Cardiac septum (tissue), 1 donor: ENCODE measurements at places on chromosomes 6 and 20. TPM values are rescaled to one million over a fixed set of nuclear protein-coding genes. Genes with fewer than 3 reads are reported as not detected.
A peak's percentile ranks its signal among the peaks of the same experiment; 100 is the strongest.

GRCh38 chr6:22756365-22756764 lies 187.0 kb downstream of the HDGFL1 start:
- DNase-seq: no peak

- DNase-seq: no peak
Observed at GRCh38 chr20:24611360-24612140, 142.1 kb downstream of the SYNDIG1 start.

- peak; percentile 72 for DNase-seq
Observed at GRCh38 chr6:169990095-169991030, 238.9 kb downstream of the ERMARD start.

Gene TMEM244
- not detected for total RNA-seq

DNA sequence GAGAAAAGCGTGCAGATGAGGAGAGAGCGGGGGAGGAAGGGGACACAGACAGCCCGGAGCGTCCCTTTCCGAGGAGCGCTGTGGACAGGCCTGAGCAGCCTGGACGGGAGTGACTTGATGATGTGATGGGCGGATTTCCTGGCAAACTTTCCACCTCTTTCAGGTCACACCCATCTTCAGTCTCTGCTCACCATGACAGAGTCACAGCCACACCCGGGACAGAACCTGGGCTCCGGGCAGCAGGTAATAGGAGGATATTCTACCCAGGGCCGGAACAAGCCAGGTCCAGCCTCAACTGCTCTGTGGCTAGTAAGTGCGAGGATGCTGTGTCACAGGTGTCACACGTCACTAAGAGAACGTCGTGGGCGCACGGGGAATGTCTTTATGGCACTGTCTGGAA lies 84.3 kb downstream of the THBS2 start:
- no peak for DNase-seq

DNA sequence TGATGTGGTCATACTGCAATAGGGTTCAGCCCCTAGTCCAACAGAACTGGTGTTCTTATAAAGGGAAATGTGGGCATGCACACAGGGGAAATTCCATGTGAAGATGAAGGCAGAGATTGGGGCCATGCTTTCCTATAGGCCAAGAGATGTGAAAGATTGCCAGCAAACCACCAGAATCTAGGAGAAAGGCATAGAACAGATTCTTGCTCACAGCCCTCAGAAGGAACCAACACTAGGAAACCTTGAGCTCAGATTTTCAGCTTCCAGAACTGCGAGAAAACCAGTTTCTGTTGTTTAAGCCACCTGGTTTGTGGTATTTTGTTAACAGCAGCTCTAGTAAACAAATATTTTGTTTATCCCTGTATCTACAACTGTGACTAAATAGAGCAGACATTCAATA lies 197.6 kb upstream of the CITED2 start:
- no peak for DNase-seq

GRCh38 chr6:108209738-108210137 lies 43.9 kb downstream of the NR2E1 start:
- DNase-seq: no peak

Gene NAA20
- 63.4 TPM for total RNA-seq

Gene TNNC2
- total RNA-seq: not detected

Gene PRICKLE4
- total RNA-seq: 1.7 TPM

Gene PI16
- total RNA-seq: 11.9 TPM

DNA sequence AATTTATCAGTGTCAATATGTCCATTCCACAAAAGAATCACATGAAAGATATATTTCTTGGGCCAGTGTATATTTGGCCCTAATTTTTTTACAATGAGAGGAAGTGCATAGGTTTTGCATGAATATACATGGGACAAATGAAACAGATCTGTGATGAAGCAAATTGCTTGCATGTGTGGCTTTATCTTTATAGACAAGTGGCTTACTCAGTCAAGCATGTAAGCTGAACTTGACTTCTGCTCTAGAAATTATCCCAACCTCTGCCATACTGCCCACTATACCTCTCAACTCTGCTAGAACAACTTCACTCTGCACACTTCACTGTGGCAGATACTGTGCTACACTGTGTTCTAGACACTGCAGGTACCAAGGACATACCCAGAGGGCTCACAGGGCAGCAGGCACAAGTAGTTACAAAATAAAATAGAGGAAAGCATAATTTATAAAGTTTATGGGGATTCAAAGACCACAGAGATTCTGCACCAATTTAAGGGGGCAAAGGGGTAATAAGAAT lies 349.2 kb upstream of the HSF2 start:
- no peak for DNase-seq

GRCh38 chr6:12051861-12052368 lies 39.8 kb downstream of the HIVEP1 start:
- no peak for DNase-seq

DNA sequence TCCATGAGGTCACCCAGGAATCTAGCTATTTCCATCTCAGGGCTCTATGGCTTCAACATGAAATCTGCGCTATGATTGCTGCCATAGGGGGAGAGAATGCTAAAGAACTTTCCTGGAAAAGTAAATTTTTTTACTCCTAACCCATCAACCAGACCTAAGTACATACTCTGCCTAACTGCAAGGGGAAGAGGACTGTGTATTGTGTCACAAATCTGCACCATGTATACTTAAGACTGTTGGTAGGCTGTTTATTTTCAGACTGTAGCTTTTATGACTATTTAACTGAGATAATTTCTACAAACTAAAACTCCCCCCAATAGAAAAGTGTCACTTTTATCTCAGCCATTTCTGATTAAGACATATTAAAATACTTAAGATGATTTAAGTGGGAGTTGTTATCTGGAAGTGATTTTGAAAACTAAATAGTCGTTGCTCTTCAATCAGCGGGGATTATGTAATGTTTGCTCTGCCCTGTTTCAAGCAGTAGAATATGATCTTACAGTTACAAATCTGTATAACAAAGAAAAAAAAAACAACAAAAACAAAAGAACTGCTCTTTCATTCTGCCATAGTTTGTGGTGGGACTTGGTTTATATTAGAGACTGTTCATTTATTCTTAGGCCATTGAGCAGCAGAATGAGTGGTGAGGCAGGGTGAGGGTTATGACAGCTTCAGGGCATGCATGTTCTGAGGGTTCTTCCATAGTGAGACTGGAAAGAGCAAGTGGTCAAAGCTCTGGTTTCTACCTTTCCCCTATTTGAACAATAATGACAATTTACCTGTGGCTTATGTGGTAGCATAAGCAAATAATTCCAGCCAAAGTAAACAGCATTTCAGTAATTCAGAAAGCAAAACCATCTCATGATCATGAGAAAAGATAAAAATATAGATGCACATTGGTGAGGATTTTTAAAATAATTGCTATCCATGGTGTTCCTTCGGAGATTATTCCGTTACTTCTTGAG lies 126.3 kb upstream of the CEP162 start:
- no peak for DNase-seq

- DNase-seq: no peak
Observed at GRCh38 chr6:105331927-105332326, 71.0 kb downstream of the PREP start.

DNA sequence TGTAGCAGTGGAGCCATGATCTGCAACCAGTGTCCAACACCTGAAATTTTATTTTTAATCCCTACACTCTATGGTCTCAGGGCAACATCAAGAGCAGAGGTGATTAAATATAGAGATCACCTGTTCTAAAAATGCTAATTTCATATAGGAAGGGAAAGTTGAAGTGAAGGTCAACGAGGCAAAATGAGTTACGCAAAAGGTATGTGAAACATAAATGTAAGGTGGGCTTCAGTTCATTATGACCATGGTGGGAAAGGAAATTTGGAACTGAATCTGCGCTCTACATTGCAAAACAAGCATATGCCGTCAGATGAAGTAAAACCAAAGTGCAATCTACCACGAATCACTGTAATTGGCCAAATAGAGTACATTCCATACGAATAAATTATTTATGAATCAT lies 35.2 kb upstream of the STMND1 start:
- DNase-seq: no peak

Gene GPR63
- 1.8 TPM for total RNA-seq

GRCh38 chr20:52200870-52201269 lies 9.3 kb upstream of the ZFP64 start:
- no peak for DNase-seq

GRCh38 chr6:128335963-128336362 lies 184.4 kb downstream of the PTPRK start:
- no peak for DNase-seq

DNA sequence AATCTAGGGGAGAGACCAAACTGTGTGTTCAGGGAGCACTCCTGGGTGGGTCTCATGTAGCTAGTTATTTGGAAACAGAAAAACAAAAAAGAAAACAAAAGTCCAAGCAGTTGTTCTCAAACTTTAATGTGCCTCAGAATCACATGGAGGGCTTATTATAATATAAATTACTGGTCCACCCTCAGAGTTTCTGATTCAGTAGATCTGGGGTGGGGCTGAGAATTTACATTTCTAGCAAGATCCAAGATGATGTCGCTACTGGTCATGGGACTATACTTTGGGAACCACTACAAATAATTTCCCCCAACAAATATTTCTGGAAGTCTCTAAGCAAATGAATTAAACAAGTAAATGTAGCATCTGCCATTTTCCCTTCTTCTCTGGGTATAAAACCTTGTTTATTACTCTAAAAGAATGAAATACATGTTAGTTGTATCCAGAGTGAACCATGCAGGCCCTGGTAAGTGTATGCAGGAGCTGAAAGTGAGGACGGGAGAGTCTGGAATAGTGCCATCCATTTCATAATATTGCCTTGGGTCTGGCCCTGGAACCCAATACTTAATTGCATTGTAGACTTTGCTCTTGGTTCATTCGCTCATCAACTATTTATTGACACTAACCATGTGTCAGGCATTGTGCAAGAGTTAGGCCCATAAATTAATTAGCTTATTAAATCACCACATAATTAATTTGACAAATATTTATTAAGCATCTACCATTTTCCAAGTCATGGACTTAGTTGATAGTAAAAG lies 490.8 kb downstream of the EPM2A start:
- no peak for DNase-seq

Gene FAXC
- total RNA-seq: 0.57 TPM

Gene NFYA
- 12.9 TPM for total RNA-seq

DNA sequence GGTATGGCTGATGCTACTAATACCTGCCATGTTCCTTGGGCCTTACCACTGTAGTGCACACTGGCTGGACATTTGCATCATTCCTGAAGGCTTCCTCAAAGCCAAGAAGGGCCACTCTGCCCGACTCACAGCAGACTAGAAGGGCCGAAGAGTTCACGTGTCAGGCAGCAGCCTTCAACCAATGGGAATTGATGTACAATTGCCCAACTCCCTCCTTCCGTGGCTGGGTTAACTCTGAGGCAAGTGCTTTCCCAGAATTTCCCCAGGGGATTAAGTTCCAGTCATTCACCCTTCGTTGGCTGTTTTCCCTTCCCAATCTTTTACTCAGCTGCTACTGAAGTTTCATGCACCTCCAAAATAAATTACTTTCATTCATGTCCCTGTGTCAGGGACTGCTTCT lies 29.8 kb downstream of the PSMB9 start:
- no peak for DNase-seq

- DNase-seq: no peak
Observed at GRCh38 chr6:145749632-145750031, 14.3 kb upstream of the EPM2A start.

Gene SLC22A7
- total RNA-seq: not detected

DNA sequence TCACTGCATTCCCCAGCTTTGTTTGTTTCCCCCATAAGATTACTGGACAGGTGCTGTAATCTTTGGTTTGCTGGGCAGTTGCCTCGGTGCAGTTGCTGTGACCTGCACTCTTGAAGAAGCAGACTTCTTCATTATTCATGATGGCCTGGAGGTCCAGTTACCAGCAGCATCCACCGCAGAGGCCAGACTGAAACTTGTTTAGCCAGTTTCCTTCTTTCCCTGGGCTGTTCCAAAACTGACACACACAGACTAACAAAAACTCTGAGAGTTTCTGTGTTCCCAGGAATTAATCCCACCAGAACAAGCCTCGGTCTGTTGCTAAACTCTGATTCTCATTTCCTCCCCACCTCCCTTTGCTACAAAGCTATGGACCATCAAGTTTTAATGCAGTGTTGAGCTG lies 144.1 kb downstream of the QRSL1 start:
- DNase-seq: no peak

DNA sequence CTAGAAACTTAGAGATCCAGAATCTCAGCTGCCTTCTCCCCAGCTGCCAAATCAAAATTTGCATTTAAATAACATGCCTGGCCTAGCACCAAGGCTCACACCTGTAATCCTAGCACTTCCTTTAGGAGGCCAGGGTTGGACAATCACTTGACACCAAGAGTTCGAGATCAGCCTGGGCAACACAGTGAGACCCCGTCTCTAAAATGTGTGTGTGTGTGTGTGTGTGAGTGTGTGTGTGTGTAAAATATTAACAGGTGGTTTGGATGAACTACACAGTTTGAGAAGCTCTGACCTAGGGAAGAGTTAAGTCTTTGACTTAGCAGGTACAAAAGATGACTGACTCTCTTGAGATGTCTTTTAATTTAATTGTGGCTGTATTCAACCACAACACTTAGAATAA lies 20.2 kb upstream of the CD2AP start:
- no peak for DNase-seq

DNA sequence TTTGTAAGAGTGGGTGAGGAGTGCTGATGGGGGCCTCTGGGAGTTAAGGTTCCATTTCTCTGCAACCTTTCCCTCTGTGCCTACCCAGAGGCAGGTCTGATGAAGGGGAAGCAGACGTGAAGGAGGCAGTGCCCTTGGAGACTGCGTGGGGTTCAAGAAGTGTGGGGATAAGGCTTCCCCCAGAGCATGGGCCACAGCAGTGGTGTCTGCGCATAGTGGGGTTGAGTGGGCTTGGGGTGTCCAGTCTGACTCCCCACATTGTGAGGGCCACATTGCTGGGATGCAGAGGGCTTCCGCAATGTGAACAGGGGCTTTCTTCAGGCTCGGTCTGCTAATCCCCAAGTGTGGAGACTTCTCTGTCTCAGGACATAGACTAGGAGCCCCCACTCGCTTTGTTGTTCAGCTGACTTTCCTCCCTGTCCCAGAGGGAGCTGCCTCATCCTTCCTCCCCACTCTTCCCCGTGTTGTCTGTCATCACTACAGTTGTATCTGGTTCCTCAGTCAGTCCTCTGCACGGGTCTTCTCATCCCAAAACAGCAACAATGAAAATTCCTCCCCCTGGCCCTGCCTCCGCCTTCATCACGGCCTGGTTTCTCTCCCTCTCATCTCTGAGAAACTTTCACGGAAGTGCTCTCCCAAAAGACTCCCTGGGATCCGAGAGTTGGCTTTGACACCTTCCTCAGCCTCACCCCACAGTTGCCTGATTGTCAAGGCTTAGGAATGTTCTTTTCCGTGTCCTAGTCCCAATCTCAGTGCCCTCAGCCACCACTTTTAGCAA lies 2.8 kb downstream of the EBF4 start:
- DNase-seq: no peak

DNA sequence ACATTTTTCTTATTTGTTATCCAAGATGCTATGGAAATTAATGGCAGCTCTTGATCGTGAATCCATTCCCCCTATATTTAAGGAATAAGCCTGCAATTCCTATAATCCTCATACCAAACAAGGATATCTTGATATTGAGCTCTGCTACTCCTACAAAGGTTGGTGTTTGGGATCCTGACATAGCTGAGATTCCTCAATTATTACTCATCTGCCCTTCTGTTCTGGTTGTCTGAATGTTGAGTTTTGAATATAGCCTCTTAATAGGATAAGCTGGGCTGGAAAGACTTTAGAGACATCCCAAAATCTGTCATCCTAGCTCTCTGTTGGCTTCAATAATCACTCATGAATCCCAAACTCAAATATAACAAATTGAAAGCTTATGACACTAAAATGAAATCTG lies 49.9 kb downstream of the CLIC5 start:
- DNase-seq: no peak
